ENCODE measurements at places on chromosomes 16 and 17.
A peak's percentile ranks its signal among the peaks of the same experiment; 100 is the strongest.

- no peak for DNase-seq
Measured at GRCh38 chr16:12611916-12612597, 191.6 kb downstream of the CPPED1 start.

GRCh38 chr16:86074651-86075487 lies 175.9 kb downstream of the IRF8 start:
- no peak for DNase-seq

- no peak for DNase-seq
Measured at GRCh38 chr17:34979650-34980352, 511 bp upstream of the LIG3 start.

GRCh38 chr16:67372664-67373063 lies 20.6 kb downstream of the TPPP3 start:
- no peak for DNase-seq

GRCh38 chr17:44533533-44534246 lies 23.6 kb upstream of the FZD2 start:
- peak; percentile 94 for DNase-seq

GRCh38 chr17:65562206-65562531 lies 721 bp upstream of the AXIN2 start:
- DNase-seq, result no peak

DNA sequence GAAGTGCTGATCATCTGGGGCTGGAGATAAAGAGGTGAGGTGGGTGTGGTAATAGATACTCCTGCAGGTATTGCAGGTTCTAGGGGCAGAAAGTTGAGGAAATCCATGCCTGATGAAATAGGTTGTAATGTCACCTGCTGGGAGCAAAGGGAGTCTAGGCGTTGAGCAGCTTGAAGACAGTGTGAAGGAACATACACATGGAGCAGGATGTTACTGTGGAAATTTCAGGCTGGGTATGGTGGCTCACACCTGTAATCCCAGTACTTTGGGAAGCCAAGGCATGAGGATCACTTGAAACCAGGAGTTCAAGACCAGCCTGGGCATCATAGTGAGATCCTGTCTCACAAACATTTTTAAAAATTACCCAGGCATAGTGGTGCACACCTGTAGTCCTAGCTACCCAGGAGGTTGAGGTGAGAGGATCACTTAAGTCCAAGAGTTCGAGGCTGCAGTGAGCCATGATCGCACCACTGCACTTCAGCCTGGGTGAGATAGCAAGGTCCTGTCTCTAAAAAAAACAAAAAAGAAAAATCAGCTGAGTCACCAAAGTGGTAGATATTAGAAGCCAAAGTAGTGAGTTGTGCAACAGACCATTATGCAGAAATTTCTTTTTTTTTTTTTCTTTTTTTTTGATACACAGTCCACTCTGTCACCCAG lies 9.1 kb upstream of the CRYBA1 start:
- DNase-seq, result no peak

GRCh38 chr17:36550491-36551417 lies 6.0 kb downstream of the GGNBP2 start:
- no peak for DNase-seq

DNA sequence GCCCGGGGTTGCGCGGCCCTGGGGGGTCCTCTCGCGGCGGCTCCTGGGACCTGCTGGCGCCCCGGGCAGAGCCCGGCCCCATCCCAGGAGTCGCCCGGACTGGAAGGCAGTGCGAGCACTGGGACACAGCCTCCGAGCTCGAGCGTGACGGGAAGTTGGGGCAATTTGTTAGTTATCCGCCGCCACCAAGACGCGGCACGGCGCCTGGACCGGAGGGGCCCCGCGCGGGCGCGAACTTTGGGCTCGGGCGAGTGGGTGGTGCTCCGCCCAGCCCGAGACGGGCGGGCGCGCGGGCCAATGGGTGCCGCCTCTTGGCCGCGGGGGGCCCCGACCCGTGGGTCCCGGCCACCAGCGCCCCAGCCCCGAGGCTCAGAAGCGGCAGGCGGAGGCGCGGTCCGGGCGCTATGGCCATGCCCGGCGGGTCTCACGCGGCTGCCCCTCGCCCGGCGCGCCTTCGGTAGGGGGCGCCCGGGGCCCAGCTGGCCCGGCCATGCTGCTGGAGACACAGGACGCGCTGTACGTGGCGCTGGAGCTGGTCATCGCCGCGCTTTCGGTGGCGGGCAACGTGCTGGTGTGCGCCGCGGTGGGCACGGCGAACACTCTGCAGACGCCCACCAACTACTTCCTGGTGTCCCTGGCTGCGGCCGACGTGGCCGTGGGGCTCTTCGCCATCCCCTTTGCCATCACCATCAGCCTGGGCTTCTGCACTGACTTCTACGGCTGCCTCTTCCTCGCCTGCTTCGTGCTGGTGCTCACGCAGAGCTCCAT lies at the start of gene ADORA2B:
ADORA2B (plus strand) TSS at position 372 of the 768 bp plus-strand sequence; CDS start at position 491, 119 bp downstream.
- peak; percentile 81 for DNase-seq

DNA sequence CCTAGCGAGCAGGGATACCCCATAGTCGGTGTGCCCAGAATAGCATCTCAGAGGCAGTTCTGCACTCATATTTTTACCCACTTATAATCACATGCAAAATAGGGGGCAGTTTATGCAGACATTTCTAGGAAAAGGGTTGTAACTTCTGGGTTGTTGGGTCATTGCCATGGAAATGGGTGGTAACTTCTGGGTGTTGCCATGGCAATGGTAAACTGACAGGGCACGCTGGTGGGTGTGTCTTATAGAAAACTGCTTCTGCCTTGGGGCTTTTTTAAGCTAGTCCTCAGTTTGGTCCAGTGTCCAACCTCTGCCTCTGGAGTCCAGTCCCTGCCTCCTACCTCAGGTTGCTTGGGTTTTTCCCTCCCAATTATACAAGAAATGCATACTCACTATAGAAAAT lies 7.4 kb upstream of the SPAG9 start:
- no peak for DNase-seq

DNA sequence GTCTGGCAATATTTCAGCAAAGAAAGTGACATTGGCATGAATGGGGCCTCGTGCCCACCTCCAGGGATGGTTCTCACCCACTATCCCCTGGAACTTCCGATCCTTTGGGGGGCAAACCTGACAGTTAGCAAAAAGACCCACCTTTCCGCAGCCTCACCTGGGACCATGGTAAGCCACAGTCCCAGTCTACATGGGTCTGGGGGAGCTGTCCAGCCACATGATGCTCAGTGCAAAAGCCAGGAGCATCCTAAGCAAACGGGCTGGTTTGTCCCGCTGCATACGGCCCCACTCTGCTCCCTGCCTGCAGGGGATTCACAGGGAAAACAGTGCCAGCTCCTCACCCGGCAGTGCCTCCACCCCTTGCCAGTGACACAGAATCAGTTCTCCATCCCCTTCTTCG lies 19.3 kb downstream of the AIPL1 start:
- DNase-seq, result no peak

DNA sequence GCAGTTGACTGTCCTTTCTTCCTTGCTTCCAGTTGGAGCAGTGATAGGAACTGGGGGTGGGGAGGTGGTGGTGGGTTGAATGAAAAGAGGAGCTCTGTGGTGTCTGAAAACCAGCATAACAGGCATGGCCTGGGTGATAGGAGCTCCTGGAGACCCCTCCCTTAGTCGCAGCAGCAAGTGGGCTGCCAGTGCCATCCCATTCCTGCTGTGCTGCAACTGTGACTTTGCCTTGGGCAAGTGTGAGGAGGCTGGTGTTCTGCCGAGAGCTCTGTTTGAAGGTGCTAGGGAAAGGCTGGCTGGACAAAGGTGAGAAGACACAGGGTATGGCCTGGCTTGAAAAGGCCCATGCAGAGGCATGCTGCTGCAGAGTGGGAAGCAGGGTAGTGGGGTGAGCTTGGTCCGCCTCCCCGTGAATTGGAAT lies 2.7 kb upstream of the CDK5R1 start:
- no peak for DNase-seq

- DNase-seq, result peak; percentile 86
Measured at GRCh38 chr17:45431531-45432404, 902 bp downstream of the ARHGAP27 start.

DNA sequence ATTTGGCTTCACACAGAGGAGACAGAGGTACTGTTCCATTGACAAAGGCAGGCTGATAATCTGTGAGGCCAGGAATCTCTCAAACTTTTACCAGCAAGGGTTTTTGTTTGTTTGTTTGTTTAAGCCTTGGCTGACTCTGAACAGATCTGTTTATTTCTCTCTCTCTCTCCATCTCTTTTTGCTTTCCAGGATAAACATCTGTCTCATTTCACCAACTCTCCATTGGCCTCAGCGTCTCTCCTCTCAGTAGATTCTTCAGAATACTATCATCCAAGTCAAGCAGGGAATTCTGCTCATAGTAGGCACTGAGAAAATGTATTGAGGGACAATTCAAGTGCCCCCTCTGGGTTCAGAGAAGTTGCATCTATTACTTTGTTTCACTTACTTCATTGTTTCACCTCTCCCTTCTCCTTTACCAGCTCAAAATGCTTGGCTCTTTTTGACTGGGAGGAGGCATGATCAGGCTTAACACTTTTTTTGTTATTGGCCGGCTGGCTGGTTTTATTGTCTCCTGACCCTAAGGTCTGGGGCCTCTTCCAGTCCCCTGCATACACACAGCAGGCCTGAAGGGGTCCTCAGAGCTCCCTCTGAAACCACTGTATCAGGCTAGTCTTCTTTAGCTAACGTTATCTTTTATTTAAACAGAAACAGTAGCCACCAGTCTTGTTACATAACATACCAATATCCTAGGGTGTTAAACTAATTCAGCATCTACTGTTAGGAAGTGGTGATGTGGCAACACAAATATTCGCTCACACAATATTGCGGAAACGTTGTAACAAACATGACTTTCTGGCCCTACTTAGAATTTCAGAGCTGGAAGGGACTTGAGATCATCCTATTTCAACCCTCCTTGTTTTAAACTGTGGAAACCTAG lies 2.0 kb upstream of the YPEL2 start:
- peak; percentile 70 for DNase-seq

Data from HEK293T (cell line).